ENCODE measurements at places on chromosomes 12 and 14. TPM values are rescaled to one million over a fixed set of nuclear protein-coding genes. Genes with fewer than 3 reads are reported as not detected.

DNA sequence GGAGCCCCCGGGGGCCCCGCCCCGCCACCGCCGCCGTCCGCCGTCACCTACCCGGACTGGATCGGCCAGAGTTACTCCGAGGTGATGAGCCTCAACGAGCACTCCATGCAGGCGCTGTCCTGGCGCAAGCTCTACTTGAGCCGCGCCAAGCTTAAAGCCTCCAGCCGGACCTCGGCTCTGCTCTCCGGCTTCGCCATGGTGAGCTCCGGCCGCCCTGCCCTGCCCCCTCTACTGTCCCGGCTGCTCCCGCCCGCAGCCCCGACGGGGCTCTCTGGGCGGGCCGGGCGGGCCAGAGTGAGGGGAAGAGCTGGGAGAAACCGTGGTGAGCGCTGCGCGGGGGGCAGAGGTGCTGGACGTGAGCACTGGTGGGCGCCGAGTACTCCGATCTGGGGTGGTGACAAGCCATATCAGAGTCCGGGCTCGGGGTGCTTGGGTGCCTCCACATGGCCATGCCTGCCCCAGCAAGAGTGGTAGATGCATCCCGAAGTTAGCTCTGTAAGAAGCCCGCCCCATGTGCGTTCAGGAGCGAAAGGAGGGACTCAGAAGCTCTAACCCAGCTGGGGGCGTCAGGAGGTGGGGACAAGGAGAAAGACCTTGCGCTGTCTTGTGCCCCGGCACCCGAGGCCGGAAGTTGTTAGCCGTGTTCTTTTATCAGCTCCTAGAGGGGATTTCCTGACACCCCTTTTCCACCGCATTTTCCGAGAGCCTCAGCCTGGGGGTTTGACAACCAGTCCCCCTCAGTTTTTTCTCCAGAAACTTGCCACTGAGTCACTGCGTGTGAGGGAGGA lies 717 bp downstream of the ORAI1 start:
- peak; percentile 19 for DNase-seq
- no peaks in the 10 kb centered on the region for H3K36me3 ChIP-seq
- no peaks in the 10 kb centered on the region for H3K27me3 ChIP-seq

GRCh38 chr12:26697217-26697616 lies 135.8 kb downstream of the ITPR2 start:
- no peaks in the 10 kb centered on the region for H3K27me3 ChIP-seq
- no peak overlapping the region for H3K4me3 ChIP-seq
- H3K4me1 ChIP-seq: no peaks in the 10 kb centered on the region
- no peak overlapping the region for H3K27ac ChIP-seq

DNA sequence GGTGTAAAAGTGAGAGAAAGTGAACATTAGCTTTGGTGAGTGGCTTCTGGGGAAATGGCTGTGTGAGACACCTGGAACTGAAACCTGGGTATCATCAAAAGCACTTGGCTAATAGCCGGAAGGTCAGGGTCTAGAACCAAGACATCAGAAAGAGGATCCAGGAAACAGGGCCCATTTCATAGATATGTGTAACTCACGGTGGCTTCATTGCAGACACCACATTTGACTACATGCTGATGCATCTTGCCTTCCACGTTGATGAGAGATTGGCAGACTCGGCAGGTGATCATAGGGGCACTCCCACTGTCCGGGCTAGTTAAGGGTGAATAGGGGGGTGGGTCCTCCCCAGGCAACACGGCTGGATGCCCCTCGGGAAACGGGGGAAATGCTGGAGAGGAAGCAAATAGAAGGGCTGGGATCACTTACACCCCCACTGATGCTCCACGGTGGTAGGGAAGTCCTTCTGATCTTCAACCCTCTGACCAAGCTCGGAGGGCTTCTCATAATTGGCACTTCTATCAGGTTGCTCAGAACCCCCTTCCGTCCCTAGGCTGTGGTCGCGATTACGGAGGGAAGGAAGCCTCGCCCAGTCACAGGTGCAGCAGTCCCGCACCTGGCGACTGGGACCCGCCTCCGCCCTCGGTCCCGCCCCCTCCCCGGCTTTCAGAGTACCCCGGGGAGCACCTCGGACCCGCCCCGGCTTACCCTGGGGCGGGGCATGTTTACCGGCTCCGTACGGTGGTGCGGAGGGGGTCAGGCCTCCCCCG lies 593 bp downstream of the PIP4P1 start:
- H3K4me3 ChIP-seq: peak overlapping the region; percentile 99
- H3K4me1 ChIP-seq: peaks cover 47% of the 10 kb centered on the region
- DNase-seq: no peak
- H3K36me3 ChIP-seq: peaks cover 18% of the 10 kb centered on the region
- peak overlapping the region; percentile 99 for H3K27ac ChIP-seq
- H3K27me3 ChIP-seq: no peaks in the 10 kb centered on the region

CELA1 gene
- not detected for total RNA-seq

DNAJC22 gene
- total RNA-seq: not detected

DIO3 gene
- total RNA-seq: 6.1 TPM

- no peak overlapping the region for H3K27ac ChIP-seq
Measured at GRCh38 chr12:74900232-74900631, 309.4 kb downstream of the KCNC2 start.

NAV3 gene
- total RNA-seq: 35.7 TPM

Measured in tibial nerve (tissue), 4 donors.